ENCODE measurements at places on chromosomes 5 and 9. TPM values are rescaled to one million over a fixed set of nuclear protein-coding genes. Genes with fewer than 3 reads are reported as not detected.

PCDHGA11 gene
- total RNA-seq, result 3.7 TPM

DNA sequence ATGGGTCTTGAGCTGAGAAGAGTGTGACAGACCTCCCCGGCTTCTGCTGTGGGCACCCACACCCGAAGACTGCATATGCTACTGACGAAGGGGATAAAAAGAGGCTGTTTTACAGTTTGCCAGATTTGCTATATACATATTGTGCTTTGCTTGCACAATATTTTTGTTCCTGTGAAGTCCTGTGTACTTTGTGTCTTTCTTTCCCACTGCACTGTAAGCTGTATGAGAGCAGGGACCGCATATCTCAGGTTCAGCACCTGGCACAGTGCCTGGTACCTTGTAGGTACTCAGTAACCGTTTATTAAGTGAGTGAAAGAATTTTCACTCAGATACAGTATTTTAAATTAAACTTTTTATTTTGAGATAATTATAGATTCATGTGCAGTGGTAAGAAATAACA is 8.2 kb upstream of the GARNL3 start:
- no peak for ATAC-seq

NRG2 gene
- 5.2 TPM for total RNA-seq

MARCOL gene
- not detected for total RNA-seq

DNA sequence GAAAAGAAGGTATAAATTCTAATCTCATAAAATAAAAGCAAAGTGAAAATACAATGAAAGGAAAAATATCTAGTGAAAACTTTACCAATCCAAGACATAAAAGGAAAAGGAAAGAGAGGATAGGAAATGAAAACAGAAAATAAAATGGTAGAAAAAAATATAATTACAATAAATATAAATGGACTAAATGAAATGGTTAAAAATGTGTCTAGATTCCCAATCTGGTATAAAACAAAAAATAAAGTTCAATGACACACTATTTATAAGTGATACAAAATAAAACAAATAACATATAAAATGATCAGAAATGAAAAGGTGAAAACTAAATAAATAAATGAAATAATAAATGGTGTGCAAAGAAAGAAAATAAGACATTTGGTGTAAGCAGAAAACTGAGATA is 516.4 kb upstream of the RORB start:
- ATAC-seq, result no peak

DNA sequence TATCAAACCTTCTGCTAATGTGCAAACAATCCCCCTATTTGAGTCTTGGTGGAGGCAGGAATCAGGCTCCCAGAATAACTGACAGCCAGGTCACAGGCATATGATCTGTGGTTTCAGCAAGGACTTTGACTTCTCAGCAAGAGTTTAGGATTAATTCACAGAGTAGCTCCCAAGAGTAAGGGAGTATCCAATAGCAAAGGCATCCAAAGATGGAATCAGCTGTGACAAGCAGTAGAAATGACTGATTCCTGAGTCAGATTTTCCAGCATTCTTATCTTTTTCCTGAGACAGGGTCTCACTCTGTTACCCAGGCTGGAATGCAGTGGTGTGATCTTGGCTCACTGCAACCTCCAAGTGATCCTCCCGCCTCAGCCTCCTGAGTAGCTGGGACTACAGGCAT is 108.3 kb downstream of the EPB41L4A start:
- no peak for ATAC-seq

ERAP2 gene
- total RNA-seq, result 8.9 TPM

DNA sequence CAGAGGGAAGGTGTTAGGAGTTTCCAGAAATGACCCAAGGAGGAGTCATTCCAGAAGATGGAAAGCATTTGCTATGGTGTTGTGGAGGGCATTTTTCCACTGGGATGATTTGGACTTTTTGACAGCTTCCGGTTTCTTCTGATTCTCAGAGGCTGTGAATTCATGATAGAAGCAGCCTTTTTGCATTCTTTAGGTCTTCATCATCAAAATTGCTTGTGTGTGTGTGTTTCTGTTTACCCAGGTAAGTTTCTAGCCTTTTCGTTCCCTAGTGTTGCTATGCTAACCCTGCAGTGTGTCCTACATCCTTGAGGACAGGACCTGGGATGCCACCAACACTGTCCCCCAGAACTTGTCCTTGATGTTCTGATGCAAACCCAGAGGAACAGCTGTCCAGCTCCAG is 19.6 kb downstream of the IRX1 start:
- no peak for ATAC-seq

TMEM171 gene
- total RNA-seq, result 0.84 TPM

DNA sequence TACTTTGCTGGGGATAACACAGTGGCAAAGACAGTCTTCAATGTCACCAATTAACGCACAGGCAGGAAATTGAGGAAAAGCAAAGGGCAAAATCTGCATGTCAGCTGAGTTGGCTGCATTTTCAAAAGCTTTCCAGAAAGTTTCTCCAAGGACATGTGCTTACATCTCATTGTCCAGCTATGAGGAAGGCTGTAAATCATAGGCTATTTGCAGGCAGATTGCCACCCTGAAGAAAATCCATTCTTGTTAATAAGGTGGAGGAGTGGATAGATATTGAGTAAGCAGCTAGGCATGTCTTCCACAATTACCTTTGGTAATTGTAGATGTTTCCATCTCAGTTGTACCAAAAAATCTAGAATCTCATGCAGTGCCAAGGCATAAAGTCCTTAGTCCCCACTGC is 278.0 kb upstream of the NUDT12 start:
- no peak for ATAC-seq

ADCY2 gene
- total RNA-seq, result 15.9 TPM

CEP78 gene
- total RNA-seq, result 9.2 TPM

GRCh38 chr5:38022631-38023030 is 182.8 kb upstream of the GDNF start:
- no peak for ATAC-seq

GPBP1 gene
- total RNA-seq, result 42.0 TPM

PCDHAC2 gene
- total RNA-seq, result 1.6 TPM

CEL gene
- 0.81 TPM for total RNA-seq

DNA sequence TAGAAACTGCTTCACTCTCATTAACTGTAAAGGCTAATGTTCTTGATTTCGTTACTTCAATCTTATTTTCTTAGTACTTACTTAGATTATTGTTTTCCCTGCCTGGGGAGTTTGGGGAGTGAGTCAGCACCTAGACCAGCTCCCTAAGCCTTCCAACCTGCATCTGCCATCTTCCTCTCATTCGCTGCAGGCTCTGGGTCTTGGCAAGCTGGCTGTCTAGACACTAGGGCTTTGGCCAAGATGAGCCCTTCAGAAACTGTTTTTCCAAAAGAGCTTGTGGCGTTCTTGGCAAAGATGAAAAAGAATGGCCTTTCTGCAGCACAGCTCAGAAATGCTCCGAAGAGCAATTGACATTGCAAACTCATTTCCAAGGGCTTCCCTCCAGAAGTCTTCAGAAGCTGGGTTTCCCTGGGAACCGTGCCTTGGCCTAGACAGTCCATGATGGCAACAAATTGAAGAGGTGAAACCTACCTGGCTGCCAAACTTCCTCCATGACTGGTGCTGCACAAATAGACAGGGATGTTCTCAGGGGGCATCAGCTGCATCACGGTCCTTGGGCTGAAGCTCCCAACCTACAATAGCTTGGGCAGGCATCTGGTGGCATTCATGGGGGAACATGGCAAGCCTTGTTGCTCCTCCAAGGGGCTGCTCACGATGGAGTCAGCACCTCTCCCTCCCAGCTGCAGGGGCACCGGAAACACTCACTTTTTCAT is 76.6 kb downstream of the NSUN2 start:
- no peak for ATAC-seq

GRCh38 chr9:133612816-133613215 is 3.6 kb upstream of the FAM163B start:
- ATAC-seq, result no peak

- ATAC-seq, result no peak
These were observed 129.3 kb upstream of the LPCAT1 start for GRCh38 chr5:1652873-1653697.

- ATAC-seq, result no peak
These were observed 159.8 kb upstream of the PHYKPL start for GRCh38 chr5:178392386-178392785.

DNA sequence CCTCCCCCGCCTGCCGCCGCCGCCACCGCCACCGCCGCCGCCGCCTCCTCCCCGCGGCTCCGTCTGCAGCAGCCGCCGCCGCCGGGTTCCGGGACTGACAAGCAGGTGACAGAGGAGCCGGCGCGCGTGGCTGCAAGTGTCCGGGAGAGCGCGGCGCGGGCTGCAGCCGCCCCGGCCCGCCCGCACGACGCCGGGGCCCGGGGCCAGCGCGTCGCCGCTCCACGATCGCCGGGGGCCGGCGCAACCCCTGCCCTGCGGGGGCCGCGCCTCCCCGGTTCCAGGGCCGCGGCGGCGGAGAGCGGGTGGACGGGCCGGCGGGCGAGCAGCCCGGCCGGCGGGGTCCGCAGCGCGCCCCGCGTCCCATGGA is 343 bp downstream of the LMX1B start:
- ATAC-seq, result no peak

DNA sequence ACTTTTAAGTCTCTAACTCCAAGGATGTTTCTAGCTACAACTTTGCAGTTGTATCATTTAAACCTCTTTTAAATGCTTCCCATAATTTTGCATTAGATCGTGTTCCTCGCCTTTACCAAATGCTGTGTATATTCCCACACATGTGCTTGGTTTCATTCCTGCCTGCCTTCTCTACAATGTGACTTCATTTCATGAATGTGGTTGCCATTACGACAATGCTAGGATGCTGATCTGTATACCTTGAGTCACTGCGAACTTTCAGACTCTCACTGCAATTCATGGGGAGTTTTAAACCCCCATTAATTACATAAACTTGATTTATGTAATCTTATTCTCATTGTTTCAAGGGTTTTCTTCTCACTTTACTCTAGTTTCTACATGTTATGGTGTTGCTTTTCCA is 50.3 kb downstream of the UBE2QL1 start:
- ATAC-seq, result no peak

GRCh38 chr5:20291766-20292165 is 303.8 kb upstream of the CDH18 start:
- no peak for ATAC-seq

GPR151 gene
- not detected for total RNA-seq

DNA sequence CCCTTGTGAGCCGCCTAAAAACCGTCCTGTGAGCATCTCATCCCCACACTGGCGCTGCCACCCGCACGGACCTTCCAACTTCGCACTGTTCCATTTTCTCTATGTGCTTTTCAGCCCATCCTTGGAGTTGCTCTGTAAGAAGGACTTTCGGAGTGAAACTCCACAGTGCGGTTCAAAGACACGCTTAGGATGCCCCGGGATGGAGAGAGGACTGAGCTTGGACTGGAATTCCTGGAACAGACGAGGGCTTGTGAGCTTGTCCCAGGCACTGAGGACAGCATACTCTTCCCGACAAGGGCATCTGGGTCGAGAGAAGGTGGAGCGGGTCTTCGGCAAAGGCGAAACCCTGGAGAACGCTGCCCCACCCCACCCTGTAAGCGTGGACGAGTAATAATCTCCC is 187.8 kb downstream of the MEF2C start:
- no peak for ATAC-seq

DNA sequence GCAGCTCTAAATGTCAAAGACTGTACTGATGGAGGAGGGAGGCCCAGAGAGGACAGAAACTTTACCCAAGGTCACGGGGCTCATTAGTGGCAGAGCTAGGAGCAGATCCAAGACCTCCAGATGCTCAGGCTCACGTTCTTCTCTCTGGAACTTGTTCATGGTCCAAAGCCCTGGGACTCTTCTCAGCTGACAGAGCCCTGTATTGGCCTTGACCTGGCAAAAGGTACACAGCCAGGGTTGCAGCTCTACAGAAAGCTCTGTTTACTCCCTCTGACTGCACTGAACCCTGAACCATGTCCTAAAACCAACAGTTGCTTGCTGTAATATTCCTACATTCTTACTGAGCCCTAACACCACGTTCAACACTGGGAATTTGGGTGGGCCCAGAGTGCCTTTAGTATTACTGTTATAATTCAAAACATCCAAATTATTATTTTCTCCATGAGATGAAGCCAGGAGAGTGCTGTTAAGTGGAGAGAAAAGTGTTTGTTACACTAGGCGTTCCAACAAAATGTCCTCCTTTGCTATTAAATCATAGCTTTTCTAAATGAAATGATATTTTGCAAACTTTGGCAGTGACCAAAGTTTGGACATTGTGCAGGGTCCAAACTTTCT is 602.4 kb upstream of the CLINT1 start:
- ATAC-seq, result peak; percentile 84

GRCh38 chr9:92781899-92782298 is 17.3 kb upstream of the BICD2 start:
- ATAC-seq, result no peak

SV2C gene
- total RNA-seq, result 0.67 TPM

RANBP3L gene
- 3.4 TPM for total RNA-seq

DNA sequence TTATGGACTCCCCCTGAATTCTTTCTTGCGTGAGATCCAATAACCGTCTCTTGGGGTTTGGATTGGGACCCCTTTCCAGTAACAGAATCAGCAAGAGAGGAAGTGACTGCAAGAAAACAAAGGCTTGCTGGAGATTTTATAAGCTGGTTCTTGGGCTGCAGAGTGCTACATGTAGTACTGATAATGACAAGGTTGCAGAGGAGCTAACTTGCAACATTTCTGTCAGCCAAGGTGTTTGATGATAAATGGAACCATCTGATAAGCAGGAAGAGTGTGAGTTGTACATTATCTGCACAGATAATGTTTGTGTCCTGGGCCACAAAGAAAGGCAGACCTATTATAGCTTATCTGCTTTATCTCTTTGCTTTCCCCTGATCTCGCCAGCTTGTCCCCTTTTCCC is 37.1 kb downstream of the DNAJB5 start:
- no peak for ATAC-seq

FGF18 gene
- 2.1 TPM for total RNA-seq

GRCh38 chr5:9605041-9605838 is 24.9 kb downstream of the TAS2R1 start:
- ATAC-seq, result no peak

DNA sequence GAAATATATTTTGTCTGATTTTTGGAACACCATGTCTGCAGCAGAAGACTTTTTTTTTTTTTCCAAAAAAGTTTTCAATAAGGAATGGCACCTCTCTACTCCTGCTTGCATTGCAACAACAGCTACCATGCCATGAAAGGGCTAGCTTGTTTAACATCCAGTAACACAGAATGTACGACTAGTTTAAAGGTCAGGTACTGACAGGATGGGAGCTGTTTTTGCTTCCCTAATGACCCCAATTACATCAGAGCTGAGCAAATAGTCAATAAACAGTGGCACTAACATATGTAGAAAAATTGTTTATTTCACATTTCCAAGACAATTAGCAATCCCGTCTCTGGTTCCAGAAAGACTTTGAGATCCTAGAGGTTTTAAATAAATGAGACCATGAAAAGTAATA is 693.8 kb downstream of the NR2F1-AS1 start:
- no peak for ATAC-seq

DNA sequence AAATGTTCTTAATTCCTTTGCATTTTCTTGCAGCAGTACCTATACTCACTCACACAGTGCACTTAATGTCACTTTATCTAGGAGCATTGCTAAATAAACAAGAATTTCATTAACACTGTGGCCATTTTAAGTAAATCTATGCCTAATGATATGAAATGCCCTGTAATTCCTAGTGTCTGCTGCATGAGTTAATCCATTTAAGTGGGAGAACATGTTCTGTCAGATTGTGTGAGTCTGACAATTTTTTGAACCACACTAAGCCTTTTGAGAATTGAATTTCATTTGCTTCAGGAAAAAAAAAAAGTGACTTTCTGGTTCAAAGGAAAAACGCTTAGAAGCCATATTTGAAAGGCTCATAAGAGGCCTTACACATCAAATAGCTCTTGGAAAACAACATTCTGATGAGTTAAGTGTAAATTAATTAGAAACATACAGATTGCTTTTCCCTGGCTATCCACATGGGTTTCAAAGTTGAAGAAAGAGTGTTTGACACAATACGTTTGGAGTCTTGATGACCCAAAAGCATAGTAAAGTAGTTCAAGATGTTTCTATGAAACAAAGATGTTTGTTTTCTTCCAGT is 446.7 kb upstream of the GRAMD2B start:
- ATAC-seq, result no peak

Measured in gastroesophageal sphincter (tissue), 4 donors.